Inflammatory macrophage treated with lipopolysaccharide for 4 hours (primary cell): ENCODE measurements at places on chromosomes 12 and 14.

GRCh38 chr14:73251516-73252215 lies 14.4 kb downstream of the PAPLN start:
- DNase-seq = no peak

GRCh38 chr12:12467688-12468261 lies 94.9 kb downstream of the DUSP16 start:
- peak; percentile 54 for DNase-seq

- peak; percentile 21 for DNase-seq
Measured at GRCh38 chr12:5022465-5023061, 21.1 kb upstream of the KCNA5 start.

DNA sequence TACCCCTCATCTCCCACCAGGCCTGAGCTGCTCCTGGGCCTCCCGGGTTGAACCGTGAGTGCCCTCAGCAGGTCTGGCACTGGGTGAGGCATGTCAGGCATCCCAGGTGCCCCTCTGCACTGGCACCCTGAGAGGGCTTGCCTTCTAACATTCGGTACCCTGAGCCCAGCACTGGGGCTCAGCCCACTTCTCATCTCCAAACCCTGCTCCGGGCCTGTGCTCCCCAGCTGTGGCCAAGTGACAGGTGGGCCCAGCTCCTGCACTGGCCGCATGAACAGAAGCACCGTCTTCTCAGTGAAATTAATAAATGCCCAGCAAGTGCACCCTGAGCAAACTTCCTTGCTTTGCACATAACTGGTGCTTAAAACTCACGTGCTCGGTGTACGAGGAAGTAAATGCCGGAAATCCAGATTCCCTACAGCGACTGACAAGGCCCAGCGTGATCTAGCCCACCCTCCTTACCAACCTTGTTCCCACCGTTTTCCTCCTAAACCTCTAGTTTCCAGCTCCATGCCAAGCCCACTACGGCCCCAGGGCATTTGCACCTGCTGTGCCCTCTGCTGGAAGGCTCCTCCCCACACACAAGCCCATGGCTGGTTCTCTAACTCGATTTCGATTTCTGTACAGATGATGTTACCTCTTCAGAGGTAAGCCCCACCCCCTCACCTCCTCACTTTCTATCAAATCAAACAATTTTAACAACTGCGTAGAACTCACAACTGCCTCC lies 115.2 kb upstream of the NCOR2 start:
- peak; percentile 54 for DNase-seq

- no peak for DNase-seq
Measured at GRCh38 chr14:75961662-75962061, 20.1 kb downstream of the TGFB3 start.

DNA sequence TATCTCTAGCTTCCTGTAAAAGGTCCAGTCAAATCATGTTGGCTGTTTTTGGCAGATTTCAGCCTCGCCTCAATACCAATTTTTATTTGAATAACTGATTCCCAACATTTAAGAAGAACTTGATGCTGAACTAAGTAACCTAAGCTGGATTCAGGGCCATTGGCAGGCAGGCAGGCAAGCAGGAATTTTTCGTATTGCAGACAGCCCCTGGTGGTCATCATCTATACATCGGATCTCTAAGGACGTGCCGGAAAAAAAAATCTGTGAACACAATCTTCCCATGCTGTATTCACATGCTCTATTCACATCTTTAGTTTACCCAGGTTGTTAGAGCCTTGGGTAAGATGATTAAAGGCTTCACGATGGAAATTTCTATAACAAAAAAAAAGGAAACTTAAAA lies 7.0 kb downstream of the VCPKMT start:
- no peak for DNase-seq

DNA sequence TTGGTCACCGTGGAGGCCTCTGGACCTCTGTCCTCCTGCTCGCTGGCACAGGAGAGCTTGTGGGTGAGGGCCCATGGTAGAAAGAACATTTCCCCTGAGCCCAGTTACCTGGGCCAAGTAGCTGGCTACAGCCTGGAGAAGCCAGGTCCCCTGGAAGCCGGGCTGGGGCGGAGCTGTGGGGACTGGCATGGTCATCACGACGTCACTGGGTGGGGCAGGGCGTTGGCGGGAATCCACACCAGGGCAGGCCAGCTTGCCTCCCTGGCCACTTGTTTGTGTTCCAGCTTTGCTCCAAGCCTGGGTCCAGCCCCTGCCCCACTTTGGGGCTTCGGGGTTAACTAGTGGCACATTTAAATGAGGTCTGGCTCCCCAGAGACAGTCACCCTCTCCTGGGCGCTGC lies 35.0 kb upstream of the SLC24A4 start:
- DNase-seq = no peak

DNA sequence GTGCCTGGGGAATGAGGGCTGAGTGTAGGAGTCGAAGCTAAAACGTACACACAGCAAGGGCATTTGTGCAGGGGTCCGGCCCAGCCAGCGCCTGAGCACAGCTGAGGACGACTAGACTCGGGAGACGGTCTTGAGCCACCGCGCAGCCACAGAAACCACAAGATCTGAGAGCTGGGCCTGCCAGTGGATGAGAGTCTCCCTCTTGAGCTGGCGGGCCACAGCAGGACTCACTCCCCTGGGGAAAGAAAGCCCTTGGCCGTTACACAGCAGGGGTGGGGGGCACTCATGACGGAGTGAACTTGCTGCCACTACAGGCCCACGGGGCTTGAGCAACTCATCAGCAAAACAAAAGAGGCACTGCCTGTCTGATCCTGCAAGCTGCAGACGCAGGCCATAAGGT lies 23.0 kb downstream of the STX2 start:
- no peak for DNase-seq

GRCh38 chr12:2691345-2692071 lies 103.3 kb upstream of the FKBP4 start:
- DNase-seq = no peak
